ENCODE measurements at places on chromosomes 12 and 14.

GRCh38 chr14:100234511-100234910 lies 4.4 kb upstream of the YY1 start:
- DNase-seq, result no peak

DNA sequence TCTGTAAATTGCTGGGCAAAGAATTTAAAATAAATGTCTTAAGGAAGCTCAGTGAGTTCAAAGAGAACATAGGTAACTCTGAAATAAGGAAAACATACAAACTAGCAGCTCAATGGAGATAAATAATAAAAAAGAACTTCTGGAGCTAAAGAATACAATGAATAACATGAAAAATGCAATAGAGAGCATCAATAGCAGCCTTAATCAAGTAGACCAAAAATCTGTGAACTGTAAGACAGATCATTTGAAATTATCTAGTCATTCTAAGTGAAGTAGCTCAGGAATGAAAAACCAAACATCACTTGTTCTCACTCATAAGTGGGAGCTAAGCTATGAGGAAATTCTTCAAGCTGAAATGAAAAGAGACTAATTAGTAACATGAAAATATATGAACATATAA lies 5.8 kb upstream of the ABCC9 start:
- no peak for DNase-seq

DNA sequence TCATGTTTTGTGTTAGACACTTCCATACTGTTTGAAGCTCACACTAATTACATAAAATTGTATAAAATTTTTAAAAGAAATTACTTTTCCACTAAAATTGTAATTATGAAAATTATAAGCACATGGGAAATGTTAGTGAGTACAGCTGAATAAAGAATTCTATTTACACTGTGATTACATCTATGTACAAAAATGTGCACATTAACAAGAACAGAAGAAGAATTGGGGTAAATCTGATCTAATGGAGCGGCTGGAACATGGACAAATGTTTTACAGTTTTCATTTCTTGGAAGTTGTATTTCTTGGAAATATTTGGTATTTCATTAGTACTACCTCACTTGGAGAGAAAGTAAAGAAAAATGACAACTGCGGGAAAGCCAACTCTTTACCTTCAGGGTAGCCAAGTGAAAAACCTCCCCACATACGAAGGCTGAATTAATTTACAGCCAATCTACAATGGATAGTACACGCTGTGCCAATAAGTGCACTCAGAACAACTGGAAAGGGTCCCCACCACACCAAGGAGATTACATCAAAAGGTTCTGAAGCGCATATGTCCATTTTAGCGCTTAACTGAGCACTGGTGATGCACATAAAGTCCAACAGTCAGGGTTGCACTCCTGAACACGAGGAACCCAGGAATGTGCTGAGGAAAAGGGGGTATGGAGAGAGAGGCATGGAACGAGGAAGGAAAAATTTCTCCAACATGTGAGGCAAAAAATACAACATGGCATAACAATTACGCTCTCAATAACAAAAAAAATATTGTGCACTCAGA lies 17.5 kb downstream of the MED13L start:
- DNase-seq, result no peak

DNA sequence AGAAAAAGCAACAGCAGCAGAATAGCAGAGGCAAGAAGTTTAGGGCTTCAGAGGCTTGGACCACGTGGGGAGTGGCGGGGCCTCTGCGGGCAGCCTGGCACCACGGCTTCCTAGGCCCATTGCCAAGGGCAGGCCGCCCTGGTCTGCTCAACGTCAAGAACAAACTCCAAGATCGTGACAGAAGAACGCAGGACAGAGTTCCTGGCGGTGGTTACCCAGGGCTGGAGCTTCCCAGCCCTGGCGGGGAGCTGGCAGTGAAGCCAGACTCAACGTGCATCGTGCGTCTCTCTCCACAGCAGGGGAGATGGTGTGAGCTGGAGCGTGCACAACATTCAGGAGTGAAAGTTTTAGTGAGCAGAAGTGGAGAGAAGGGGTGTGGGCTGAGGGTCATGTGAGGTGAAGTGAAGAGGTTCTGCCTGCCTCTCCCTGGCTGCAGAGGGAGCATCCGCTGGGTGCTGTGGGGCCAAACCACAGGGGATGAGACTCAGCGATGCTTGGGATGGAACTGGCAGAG lies 13.9 kb upstream of the CACNA2D4 start:
- no peak for DNase-seq

GRCh38 chr14:77028384-77029231 lies at the start of gene IRF2BPL:
Gene IRF2BPL (minus strand): TSS chr14:77028708. CDS start chr14:77027792, 916 bp downstream.
- peak; percentile 99 for DNase-seq

GRCh38 chr12:105935981-105936380 lies 202.8 kb downstream of the NUAK1 start:
- DNase-seq, result no peak

GRCh38 chr12:98738002-98738401 lies 92.9 kb downstream of the APAF1 start:
- DNase-seq, result no peak

- DNase-seq, result no peak
Measured at GRCh38 chr14:56770512-56770911, 39.8 kb downstream of the OTX2 start.

GRCh38 chr12:40915172-40915571 lies 222.9 kb downstream of the CNTN1 start:
- DNase-seq, result no peak

DNA sequence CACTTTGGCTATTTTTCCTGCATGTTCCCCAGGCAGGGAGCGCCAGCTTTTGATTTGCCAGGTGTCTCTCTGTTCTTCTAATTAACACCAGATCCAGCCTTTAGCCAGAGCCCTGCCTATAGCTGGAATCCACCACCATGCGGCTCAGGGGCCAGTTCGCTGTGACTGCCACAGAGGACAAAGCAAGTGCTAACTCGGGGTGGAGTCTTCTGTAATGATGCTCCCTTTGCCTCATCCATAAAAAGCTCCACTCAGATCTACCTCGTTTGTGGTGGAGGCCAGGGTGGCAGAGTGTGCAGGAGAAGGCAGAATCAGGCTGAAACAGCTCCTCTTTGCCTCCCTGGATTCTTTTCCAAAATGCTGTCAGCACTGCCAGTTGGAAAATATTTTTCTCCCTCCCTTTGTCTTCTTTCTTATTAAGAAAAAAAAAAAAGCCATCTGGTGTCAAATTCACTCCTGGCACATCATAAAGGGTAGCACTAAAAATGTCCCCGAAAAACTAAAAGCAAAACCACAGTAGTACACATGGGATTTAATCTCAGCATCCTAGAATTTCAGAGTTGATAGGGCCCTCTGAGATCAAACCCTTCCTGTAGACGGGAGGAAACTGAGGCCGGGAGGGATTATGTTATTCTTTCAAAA lies 18.0 kb upstream of the CTDSP2 start:
- DNase-seq, result peak; percentile 41

- DNase-seq, result no peak
Measured at GRCh38 chr14:102390064-102390855, 27.5 kb downstream of the TECPR2 start.

DNA sequence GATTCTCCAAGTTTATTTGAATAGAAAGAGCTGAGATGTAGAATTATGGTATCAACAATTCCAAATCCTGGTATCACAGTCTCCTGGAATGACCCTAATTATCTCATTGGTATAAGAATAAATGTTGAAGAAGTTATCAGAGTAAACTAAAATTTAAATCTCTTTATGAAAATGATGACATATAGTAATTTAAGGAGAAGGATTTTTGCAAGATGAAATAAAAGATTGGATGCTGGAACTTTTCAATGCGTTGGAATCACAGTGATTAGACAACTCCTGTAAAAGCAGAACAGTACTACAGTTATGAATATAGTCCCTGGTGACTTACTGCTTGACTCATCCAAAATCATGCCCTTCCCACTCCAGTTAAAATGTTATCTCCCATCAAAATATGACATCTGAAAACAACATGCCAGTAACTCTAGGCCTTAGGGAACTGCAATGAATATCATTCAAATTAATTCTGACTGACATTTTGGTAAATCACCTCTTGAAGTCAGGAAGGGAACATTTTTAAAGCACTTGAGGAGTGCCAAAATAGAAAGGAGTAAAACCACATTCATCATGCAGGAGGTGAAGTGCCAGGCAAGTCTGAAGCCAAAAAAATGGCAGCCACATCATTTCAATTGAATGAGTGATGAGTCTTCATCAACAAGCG lies 197.8 kb upstream of the PRKD1 start:
- DNase-seq, result no peak

GRCh38 chr14:100442036-100442435 lies 118.9 kb downstream of the SLC25A47 start:
- DNase-seq, result no peak

GRCh38 chr12:70648831-70649230 lies 11.6 kb upstream of the PTPRB start:
- no peak for DNase-seq

GRCh38 chr12:105083551-105084105 lies 630 bp downstream of the ALDH1L2 start:
- DNase-seq, result peak; percentile 47

DNA sequence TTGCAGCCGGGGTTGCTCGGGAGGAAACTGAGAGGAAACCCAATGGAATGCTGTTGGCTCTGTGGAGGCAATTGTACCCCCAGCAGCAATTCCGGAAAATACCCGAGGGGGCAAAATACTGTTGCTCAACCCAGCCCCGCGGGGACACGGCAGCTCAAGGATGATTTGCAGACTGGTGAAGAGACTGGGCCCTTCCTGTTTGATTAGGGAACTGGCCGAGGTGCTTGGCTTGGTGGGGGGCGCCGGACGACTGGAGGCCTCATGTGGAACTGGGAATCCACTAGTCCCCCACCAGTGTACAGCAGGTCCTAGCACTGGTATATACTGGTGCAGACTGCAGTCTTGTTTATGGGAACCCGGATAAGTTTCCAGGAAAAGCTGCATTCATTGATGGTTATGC lies 10.3 kb upstream of the RNASE12 start:
- DNase-seq, result no peak

- DNase-seq, result no peak
Measured at GRCh38 chr14:90276646-90277367, 20.5 kb downstream of the PSMC1 start.

- DNase-seq, result no peak
Measured at GRCh38 chr12:27592548-27592947, 68.5 kb downstream of the PPFIBP1 start.
